ENCODE measurements at places on chromosomes 5 and 9.

DNA sequence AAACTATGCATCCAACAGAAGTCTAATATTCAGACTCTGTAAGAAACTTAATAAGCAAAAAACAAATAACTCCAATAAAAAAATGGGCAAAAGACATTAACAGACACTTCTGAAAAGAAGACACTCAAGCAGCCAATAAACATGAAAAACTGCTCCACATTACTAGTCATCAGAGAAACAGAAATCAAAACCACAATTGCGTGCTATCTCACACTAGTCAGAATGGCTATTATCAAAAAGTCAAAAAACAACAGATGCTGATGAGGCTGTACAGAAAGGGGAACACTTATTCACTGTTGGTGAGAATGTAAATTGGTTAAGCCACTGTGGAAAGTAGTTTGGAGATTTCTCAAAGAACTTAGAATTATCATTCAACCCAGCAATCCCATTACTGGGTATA is 101.2 kb upstream of the TRIM32 start:
- DNase-seq = no peak

- no peak for DNase-seq
Measured at GRCh38 chr5:175862131-175863012, 9.0 kb upstream of the CPLX2 start.

- DNase-seq = no peak
Measured at GRCh38 chr9:25224996-25225395, 453.2 kb downstream of the TUSC1 start.

DNA sequence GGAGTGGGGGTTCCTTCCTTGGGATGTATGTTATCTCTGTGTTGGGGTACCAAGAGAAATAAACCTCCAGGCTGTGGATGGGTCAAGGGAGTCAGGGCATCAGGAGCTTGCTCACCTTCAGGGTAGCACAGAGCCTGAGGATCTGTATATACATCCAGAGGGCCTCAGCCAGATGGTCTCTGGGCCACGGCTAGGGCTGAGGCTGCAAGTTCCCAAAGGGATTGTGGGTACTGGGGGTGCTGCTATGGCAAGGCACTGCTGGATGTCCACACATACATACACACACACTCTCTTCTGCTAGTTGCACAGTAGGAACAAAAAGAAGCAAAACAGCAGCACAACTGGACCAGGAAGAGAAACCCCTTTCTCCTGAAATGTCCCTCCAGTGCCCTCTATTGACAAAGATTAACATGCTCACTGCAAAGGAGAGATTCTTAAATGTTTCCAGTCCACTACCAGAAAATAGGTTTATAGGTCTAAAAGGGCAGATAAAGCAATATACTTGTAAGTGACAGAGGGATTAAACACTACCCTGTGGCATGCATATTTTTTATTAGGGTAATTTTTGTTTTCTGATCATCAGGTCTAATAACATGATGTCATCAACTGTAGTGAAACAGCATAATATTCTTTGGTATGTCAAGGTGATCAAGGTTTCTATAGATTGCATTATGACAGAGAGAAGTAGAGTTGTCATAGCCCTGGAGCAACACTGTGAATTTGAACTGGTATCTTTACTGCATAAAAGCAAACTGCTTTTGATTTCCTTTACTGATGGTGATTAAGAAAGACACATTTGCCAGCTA is 56.3 kb upstream of the KCNN2 start:
- no peak for DNase-seq

DNA sequence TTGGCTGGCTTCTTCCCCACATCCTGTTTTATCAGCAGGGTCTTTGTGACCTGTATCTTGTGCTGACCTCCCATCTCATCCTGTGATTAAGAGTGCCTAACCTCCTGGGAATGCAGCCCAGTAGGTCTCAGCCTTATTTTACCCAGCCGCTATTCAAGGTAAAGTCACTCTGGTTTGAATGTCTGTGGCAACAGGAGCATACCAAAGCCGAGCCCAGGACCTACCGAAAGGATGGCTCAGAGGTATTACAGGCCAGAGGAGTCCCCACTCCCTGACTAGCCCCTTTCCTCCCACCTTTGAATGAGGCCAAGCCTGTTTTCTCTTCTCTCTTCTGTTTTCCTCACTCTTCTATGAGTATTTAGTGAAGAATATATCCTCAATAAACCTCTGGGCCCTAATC is 271.3 kb downstream of the OSTF1 start:
- DNase-seq = no peak

- no peak for DNase-seq
Measured at GRCh38 chr5:59798862-59799667, 94.5 kb downstream of the PDE4D start.

GRCh38 chr9:130320723-130321481 is 55.3 kb downstream of the HMCN2 start:
- DNase-seq = no peak

GRCh38 chr5:136222580-136223235 is 29.7 kb upstream of the SMIM32 start:
- no peak for DNase-seq

- peak; percentile 65 for DNase-seq
Measured at GRCh38 chr5:142014911-142015584, 2.2 kb upstream of the GNPDA1 start.

DNA sequence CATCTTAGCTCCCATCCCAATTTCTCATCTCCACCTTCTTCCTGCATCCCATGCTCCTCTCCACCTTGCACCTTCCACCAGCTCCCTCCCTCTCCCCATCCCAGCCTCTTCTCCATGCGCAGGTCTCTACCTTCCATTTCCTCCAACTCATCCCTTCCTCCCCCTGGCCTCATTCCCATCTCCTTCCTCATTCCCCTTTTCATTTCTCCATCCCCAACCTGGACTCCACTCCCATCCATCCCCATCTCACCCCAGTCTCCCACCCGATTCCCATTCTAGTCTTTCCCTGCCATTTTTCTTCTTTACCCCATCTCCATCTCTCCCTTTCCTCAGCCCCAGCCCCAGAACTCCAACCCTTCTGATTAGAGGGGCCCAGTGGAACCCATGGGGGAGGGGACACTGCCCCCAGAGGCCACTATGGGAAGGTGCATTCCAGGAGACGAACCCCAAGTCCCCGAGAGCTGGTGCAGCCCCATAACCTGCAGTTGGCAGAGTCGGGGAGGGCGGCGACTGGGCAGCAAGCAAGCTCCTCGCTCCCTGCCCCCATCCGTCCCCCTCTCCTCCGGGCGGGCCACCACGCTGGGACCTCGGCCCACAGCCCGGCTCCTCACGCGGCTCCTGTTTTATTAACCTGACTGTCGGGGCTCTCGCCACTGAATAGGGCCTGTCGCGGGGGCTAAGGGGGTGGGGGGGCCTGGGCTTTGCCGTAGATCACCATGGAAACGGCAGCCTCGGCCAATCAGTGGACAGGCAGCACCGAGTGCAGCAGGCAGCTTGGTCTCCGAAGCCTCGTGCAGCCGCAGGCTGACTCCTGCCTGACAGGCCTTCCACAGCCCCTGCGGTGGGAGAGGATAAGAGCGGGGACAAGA is 66.7 kb downstream of the PCDH1 start:
- peak; percentile 31 for DNase-seq

GRCh38 chr9:123465304-123465703 is 109.3 kb downstream of the CRB2 start:
- no peak for DNase-seq

- no peak for DNase-seq
Measured at GRCh38 chr9:899440-900184, 58.1 kb downstream of the DMRT1 start.

DNA sequence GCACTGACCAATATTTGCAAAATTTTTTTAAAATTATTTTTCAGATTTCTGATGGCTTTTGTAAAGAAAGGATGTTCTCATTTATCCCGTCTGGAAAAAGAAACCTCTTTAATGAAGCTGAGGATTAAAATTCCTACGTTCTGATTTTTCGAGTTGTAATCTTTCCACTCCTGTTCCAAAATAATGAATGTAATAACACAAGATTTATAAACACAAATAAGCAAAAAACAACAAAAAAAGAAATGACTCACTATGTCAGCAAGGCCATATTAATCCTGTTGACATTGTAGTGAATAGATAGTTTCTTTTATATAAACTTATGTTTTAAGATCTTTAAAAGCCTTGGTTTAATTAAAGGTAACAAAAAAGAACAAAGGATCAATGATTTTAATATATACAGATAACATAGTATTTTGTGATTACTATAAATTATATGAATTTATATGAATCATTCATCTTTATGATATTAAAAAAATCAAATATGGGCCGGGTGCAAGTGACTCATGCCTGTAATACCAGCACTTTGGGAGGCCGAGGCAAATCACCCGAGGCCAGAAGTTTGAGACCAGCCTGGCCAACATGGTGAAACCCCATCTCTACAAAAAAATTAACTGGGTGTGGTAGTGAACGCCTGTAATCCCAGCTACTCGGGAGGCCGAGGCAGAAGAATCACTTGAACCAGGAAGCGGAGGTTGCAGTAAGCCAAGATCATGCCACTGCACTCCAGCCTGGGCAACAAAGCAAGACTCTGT is 336.6 kb upstream of the DAB2 start:
- DNase-seq = no peak

GRCh38 chr9:130122456-130122855 is 49.7 kb upstream of the NCS1 start:
- no peak for DNase-seq

All from stimulated activated CD4-positive, alpha-beta T cell treated with anti-CD3 and anti-CD28 coated beads, Interleukin-1b, Interleukin-23, amount 100 ng/mL, for 48 hours (primary cell).